ENCODE measurements at places on chromosomes 7 and 10. TPM values are rescaled to one million over a fixed set of nuclear protein-coding genes. Genes with fewer than 3 reads are reported as not detected.

PLOD3 gene
- 42.8 TPM for total RNA-seq

CCL24 gene
- 2.2 TPM for total RNA-seq

ZNF804B gene
- total RNA-seq: not detected

ELMO1 gene
- 129 TPM for total RNA-seq

PON3 gene
- 2.5 TPM for total RNA-seq

YWHAG gene
- 186 TPM for total RNA-seq

GHRHR gene
- not detected for total RNA-seq

NKX1-2 gene
- total RNA-seq: not detected

PLPP4 gene
- total RNA-seq: 2.5 TPM

LDB3 gene
- 1.3 TPM for total RNA-seq

CYP3A5 gene
- 0.88 TPM for total RNA-seq

CHN2 gene
- total RNA-seq: 13.4 TPM

CYP26C1 gene
- total RNA-seq: not detected

AUTS2 gene
- 23.5 TPM for total RNA-seq

DYDC2 gene
- total RNA-seq: not detected

NEUROD6 gene
- not detected for total RNA-seq

LEP gene
- 206 TPM for total RNA-seq

PARD3 gene
- total RNA-seq: 39.4 TPM

GRM3 gene
- total RNA-seq: not detected

GFRA1 gene
- 78.9 TPM for total RNA-seq

HOGA1 gene
- total RNA-seq: 4.8 TPM
